ENCODE measurements at places on chromosomes 7 and 10.

GRCh38 chr10:49225218-49225876, 37.2 kb upstream of the TMEM273 start:
- no peak for DNase-seq

GRCh38 chr7:67462781-67463191, 466.2 kb downstream of the TYW1 start:
- no peak for DNase-seq

DNA sequence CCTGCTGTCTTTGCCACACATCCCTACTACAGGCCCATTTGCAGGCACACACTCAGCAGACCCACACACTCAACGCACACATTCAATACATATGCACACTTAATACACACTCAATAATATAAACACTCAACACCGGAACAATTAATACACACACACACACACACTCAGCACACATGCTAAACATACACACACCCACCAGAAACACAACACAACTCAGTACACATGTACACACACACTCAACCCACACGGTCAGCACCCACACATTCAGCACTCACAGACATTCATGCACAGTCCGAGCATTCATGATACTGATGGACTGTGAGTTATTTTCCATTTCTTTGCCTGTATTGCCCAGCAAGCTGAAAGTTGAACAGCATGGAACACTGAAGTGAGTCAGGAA, 35.4 kb upstream of the SMNDC1 start:
- no peak for DNase-seq

DNA sequence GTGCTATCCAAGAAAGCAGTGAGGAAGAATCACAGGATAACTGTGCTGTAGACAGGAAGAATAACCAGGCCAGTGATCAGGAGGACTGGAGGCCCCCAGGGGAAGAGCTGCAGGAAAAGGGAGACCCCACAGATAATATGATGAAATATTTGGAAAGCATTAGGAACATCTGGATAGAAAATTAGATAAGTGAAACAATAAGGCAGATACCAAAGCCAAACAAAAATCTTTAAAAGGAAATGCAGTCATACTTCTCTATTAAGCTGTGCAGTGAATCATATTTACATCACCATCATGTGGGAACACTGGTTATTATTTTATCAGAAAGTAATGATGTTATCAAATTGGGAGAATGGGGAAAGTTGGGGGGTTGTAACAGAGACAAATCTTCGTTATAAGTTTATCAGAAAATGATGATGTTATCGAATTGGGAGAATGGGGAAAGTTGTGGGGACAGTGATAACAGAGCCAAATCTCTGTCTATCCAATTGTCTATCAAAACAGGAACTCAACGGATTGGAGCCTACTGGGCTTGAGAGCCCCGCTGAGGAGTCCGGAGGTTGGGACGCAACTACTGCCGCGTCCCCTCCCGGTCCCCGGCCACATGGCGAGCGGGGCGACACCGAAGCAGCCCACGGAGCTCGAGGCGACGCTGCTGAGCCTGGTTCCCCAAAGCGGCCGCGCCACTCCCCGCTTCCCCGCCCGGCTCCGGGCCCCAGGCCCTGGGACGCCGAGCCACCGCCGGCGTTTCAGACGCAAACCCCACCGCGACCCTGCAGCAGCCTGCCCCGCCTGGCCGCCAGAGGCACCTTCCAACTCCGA, 14.0 kb upstream of the RALA start:
- DNase-seq: no peak
